T1000 (cell line): ENCODE measurements at places on chromosomes 1 and 21.

- DNase-seq, result no peak
These were observed 11.5 kb upstream of the THRAP3 start for GRCh38 chr1:36212782-36213181.

DNA sequence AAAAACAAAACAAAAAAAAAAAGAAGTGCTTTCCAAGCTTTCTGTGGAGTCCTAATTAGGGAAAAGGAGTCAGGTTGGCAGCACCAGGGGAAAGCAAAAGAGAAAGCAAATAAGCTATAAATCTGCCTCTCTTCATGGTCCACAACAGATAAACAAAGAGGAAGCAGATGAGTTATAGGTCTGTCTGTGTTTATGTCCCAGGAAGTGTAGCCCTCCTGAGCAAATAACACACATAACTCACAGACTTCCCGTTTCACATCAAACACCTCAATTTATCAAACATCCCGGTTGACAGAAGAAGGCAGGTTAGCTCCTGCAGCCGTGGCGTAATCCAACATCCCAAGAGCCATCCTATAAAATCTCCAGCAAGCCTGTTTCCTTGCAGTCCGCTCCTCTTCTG lies 5.6 kb upstream of the SLC2A5 start:
- DNase-seq, result no peak

- DNase-seq, result no peak
These were observed 520 bp downstream of the TMEM201 start for GRCh38 chr1:9589144-9589718.

DNA sequence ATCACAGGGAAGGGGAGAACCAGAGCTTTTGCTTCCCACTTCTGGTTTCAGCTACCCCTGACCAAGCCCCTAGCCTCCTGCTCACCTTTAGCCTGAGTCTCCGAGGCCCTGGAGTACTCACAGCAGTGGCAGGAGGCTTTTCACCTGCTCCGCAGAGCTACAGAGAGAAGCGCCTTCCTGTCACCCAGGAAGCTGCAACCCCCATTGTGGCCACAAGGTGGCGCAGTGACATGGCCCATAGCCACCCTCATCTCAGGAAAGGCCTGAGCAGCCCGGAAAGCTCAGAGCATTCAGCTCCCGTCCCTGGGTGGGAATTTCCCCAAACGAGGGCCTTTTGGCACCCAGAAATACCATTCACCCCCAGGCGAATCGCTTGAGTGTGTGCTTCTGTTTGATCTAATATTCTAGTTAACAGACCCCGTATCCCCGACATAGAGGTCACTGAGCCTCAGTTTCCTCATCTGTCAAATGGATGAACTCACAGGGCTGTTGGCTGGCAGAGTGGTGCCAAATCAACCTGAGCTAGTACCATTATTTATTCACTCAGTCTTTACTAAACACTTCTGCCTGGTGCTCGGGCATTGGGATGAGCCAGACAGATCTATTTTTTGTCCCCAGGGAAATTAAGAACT lies 25.3 kb downstream of the A3GALT2 start:
- peak; percentile 74 for DNase-seq

DNA sequence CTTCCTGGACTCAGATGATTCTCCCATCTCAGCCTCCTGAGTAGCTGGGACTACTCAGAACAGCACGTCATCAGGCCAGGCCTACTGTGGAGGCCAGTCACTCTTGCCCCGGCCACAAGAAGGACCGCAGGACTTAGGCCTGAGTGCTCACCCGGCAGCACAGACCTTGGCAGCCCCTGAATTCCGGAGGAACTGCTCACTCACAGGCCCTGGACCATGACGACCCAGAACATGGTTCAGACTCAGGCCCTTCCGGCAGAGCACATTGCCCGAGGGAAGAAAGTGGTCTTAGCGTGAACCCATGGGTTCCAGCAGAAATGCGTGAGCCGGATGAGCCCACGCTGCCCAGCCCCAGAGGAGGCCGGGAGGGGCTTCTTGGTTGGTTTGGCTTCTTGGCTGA lies 177.3 kb upstream of the TMEM51 start:
- DNase-seq, result no peak
